Cerebellar cortex (tissue), 1 donor: ENCODE measurements at places on chromosomes 1 and 21.

- no peak for DNase-seq
Measured at GRCh38 chr1:19476450-19477190, 8.7 kb downstream of the CAPZB start.

- no peak for DNase-seq
Measured at GRCh38 chr21:36847189-36847588, 119.3 kb downstream of the HLCS start.

DNA sequence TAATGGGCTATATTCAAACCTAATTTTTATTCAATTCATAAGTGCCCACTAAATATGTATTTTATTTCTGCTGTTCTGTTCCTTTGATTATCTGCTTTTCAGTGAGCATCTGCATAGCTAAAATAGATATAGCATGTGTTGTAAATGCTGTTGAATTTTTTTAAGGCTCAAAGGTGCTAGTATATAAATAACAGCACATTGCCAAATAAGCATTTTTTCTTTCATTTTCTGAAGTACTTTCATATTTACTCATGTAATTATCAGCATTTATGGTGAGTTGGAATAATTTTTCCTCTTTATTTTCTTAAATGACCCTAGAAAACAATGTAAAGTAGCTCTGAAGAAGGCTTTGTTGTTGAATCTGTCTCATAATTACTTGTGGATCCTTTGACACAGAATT lies 69.6 kb upstream of the B3GALT2 start:
- no peak for DNase-seq

DNA sequence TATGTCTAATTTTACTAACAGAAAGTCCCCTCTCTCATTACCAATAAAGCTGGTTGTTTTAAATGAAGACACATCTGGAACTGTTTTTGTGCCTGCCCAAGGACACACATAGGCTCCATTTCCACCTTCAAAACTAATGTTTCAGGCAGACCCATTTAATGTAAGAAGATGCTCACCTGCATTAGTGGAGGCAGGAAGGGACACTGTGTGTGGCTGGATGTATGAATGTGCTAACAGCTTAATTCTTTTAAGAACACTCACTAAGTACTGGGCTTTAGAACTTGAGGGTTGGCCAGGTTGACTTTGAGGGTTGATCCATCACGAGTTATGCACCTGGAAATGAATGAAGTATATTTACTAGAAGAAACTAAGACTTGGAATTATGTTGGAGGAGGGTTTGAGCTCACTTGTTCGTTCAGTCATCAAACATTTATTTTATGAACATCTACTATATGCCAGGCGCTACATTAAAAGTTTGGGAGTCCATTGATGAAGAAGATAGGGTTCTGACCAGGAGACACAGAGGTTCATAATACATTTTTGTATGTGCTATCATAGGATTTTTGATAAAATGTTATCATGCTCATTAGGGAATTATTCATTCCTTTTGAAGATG lies 5.4 kb downstream of the JUN start:
- DNase-seq: no peak

DNA sequence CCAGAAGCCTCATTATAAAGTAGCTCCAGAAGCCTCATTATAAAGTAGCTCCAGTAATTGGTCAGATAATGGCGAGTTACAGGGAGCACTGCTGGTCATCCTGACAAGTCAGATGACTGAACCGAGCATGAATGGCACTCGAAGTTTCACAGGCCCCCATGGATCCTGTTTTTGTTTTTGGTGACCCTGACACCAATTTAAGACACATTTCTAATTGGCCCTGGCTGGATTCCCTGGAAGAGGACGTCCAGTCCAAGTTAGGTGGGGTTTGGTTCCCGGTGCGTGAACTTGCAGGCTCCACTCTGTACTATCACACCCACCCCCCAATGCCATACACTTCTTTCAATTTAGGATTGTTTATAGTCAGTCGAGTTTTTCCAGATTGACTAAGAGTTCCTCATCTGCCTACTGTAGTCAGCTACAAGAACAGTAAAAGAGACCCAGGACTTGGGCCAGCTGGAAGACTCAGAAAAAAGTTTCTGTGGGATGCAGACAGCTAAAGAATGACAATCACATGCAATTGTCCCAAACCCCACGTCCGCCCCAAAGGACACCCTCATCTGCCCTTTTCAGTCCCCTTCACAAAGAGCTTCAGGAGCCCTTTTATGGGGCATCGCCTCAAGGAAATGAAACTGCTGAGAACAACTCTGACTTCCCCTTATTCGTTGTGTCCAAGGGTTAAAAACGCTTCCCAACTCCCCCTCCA lies 2.7 kb downstream of the DHRS3 start:
- DNase-seq: no peak

GRCh38 chr1:36530791-36531190 lies 48.1 kb upstream of the CSF3R start:
- no peak for DNase-seq

GRCh38 chr1:33825506-33825905 lies 38.4 kb upstream of the HMGB4 start:
- DNase-seq: no peak

DNA sequence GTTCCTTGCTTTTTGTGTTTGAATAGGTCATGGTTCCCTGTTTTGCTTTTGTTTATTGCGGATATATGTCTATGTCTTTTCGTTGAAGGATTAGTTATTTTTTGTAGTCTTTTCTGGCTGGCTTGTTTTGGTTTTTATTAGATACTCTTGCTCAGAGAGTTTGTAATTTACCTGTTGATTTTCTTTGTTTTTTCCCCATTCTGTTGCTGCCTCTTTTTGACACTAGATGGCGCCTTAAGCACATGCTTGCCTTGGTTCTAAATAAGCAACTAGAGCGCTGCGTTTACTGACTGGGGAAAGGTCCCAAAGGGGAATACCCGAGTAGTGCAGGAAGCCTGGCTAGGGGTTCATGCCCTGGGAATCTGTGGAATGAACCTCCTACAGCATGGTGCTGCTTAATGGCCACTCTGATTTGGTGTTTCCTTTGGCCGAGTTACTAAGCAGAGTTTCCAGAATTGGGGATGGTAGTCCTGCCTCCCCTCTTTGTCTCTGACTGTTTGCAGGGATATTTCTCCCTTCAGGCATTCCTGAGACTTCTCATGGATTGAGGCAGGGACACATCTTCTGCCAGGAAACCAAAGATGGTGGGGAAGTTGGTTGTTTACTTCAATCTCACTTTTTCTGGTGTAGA lies 143.2 kb downstream of the PTPRU start:
- peak; percentile 32 for DNase-seq

GRCh38 chr1:214317734-214318133 lies 36.8 kb downstream of the SMYD2 start:
- DNase-seq: no peak

DNA sequence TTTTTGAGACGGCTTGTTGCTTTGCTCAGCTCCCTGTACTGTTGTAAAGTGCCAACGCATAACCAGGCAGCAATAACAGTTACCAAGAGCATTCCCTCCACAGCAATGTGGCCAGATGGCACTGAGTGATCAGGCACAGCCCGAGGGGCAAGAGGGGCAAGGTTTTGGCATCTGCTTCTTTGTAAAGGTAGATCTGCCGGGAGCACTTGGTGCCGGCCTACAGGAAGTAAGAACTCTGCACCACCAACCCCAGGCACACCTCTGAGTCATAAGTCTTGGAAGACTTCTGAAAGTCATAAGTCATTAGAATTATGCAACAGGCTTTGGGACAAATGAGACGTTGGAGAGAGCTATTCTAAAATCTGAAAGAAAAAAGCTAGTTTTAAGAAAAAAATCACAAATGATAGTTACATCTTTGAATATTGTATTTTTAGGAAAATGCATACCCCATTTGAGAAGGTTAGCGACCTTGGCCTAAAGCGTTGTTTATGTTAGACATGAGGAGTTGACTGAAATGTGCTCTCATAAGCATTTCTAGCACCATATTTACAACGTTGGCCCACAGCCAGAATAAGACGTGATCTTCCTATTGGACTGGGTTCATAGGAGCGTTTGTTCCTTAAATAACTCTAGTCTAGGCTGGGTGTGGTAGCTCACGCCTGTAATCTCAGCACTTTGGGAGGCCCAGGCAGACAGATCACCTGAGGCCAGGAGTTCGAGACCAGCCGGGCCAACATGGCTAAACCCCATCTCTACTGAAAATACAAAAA lies 37.7 kb upstream of the MAP10 start:
- no peak for DNase-seq

DNA sequence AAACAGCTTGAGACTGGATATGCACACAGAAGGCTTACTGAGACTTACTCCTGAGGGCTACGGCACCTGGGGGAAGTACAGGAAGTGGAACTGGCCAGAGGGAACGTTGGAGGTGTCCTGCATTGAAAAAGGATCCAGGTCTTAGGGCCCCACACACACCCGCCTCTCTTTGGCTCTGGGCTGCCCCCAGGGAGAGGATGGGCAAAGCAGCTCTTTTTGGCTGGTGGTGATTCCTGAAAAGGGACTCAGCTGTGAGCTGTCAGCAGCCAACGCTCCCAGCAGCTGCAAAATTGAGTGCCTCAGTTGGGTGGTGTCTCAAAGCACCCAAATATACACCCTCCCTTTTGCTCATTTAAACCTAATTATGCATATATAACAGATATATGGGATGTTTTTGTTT lies 213.2 kb downstream of the TNR start:
- peak; percentile 30 for DNase-seq

- no peak for DNase-seq
Measured at GRCh38 chr1:59731591-59731990, 83.2 kb upstream of the HOOK1 start.

DNA sequence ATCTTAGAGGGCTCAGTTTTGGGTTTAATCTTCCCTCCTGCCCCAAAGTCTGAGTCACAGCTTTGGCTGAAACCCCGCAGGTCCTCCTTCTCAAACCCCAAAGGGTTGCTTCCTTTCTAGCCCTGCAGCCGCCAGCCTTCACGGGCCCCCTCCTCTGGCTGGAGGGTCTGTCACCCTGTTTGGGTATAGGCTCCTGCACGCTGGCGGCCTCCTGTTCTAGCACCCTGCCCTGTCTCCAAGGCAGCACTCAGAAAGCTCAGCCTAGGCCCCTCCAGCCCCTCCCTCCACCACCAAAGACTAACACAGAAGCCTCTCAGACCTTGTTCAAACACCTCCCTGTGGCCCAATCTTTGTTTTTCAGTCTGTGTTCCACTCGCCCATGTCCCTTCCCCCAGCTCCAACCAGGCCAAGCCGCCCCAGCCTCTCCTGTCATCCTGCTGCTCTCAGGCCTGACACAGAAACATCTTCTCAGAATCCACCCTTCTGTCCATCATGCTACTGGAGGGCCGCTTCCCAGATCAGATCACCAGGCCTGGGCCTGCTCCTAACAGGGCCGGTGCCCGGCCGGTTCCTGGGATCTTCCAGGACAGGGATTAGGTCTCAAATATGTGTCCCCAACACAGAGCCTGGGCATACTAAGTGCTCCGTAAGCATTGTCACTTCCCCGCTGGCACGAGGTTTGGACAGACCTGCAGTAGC lies 35.6 kb downstream of the HTR6 start:
- no peak for DNase-seq

DNA sequence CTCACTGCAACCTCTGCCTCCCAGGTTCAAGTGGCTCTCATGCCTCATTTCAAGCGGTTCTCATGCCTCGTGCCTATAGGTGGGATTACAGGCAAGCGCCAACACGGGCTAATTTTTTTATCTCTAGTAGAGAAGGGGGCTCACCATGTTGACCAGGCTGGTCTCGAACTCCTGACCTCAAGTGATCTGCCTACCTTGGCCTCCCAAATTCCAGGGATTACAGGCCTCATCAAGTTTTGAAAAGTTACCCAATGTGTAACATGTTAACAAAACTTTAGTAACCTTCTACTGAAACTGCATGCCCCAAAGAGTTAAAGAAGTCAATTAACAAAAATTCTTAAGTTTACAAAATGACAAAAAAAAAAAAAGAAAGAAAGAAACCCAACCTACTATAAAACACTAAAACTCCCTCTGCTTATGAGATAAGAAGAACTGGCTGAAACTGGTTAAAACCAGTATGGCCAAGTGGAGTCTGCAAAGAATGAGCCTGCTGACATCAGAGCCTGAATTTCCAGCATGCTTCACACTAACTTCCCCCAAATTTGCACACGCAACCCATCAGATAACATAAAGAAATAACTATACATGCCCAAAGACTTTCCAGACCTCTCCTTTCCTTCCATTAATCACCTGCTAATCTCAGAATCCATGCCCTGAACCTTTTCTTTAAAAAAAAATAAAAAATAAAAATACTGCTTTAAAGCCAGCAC lies 25.5 kb upstream of the PSMG1 start:
- no peak for DNase-seq

GRCh38 chr1:64903593-64903992 lies 62.8 kb downstream of the JAK1 start:
- DNase-seq: no peak

GRCh38 chr1:205205055-205205454 lies 6.4 kb downstream of the DSTYK start:
- no peak for DNase-seq

- DNase-seq: no peak
Measured at GRCh38 chr1:6625584-6626149, 999 bp downstream of the THAP3 start.

GRCh38 chr1:23902321-23903278 lies 10.6 kb downstream of the CNR2 start:
- DNase-seq: no peak
